ENCODE measurements at places on chromosomes 3 and 15. TPM values are rescaled to one million over a fixed set of nuclear protein-coding genes. Genes with fewer than 3 reads are reported as not detected.

DLL4 gene
- not detected for polyA plus RNA-seq

CCR9 gene
- polyA plus RNA-seq = not detected

GRCh38 chr15:52615302-52615701 is 46.5 kb upstream of the ARPP19 start:
- no peak for DNase-seq

SRGAP3 gene
- polyA plus RNA-seq = 5.0 TPM

GRCh38 chr3:11661827-11662226 is 18.1 kb upstream of the VGLL4 start:
- no peak for DNase-seq

- peak; percentile 67 for DNase-seq
These were observed 1.7 kb upstream of the SLC2A2 start for GRCh38 chr3:171028025-171028778.

MB21D2 gene
- 6.9 TPM for polyA plus RNA-seq

GRCh38 chr15:101276501-101277037 is 716 bp downstream of the SELENOS start:
- no peak for DNase-seq

BFSP2 gene
- not detected for polyA plus RNA-seq

DNA sequence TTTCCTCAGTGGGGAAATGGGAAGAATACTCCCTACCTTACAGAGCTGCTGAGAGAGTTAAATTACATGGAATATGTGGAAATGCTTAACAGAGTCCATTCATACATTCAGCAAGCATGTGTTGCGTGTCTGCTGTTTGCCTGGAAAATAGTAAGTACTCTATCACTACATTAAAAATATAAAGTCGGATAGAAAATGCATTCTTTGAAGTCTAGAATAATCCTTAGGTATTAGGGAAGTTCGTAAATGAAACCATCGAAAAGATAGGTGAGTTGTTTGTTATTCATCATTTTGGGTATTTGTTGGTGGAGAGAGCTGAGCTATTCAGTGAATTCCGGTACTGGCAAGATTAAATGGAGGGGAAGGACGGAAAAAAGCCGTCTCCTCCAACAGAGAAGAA is 200.1 kb downstream of the OPA1 start:
- no peak for DNase-seq

GRCh38 chr3:54138937-54139547 is 16.7 kb downstream of the CACNA2D3 start:
- DNase-seq = no peak

GRCh38 chr15:50353251-50353974 is 1.6 kb downstream of the GABPB1 start:
- DNase-seq = peak; percentile 80

TLR9 gene
- not detected for polyA plus RNA-seq

CCDC191 gene
- polyA plus RNA-seq = 0.55 TPM

MORC1 gene
- not detected for polyA plus RNA-seq

- DNase-seq = no peak
These were observed 24.9 kb downstream of the ABTB1 start for GRCh38 chr3:127697551-127698240.
